ENCODE measurements at places on chromosomes 1 and 21.

DNA sequence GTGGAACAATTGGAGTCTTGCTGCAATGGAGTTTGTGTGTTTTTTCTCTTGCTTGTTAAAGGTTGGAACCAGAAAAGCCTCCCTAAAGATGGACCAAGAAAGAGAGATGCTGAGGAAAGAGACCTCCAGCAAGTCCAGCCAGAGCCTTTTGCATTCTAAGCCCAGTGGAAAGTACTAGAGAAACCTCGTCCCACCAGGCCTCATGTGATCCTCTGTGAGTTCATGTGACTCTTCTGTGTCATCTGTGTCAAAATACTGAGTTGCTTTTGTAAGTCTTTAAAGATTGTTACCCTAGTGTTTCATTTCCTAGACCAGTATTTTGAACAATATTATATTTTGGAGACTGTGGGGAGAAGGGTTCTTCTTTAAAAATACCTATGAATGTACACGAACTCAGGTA is 12.5 kb upstream of the EFHD2 start:
- DNase-seq, result no peak

- no peak for DNase-seq
Measured at GRCh38 chr1:204150702-204151551, 917 bp downstream of the ETNK2 start.

GRCh38 chr1:234607109-234608024 is 2.6 kb downstream of the IRF2BP2 start:
- no peak for DNase-seq

DNA sequence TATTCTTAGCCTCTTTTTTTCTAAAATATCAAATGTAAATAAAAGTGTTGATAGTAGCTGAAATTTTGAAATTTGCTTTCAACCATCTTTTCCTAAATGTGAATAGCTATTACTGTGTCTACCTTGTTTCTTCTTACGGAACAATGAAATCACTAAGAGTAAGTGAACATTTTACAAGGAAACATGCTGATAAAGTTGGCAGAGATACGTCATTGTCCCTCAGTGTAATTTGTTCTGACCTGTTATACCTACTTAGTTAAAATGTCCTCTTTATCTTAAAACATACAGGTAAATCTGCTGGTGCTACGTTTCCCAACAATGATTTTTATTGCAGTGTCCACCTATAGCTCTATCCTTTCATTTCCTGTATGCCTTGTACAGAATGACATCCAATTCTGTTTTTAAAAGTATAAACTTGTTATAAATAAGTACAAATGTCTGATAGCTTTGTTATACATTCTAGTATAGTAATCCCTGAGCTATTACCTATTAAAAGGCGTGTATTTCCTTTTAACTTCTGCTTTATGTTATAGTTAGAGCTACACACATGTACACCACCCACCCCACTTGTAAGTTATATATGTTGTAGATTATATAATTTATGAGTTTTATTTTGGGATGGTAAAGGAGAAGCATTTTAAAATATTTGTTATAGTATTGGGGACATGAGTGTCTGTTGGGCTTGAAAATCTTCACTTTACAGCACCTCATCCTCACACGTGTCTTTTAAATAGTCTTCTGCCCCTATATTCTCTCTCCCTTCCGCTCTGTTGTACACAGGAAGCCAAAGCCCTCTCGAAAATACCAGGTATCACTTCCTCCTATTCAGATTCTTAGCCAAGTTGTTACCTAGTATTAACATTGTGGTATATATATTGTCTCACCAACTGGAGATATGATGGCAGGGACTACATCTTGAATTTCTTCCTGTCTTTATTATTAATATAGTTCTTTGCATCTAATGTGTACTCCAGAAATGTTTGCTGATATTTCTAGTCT is 25.2 kb downstream of the LAMC1 start:
- DNase-seq, result no peak

- DNase-seq, result no peak
Measured at GRCh38 chr1:60510162-60510561, 436.6 kb upstream of the C1orf87 start.

DNA sequence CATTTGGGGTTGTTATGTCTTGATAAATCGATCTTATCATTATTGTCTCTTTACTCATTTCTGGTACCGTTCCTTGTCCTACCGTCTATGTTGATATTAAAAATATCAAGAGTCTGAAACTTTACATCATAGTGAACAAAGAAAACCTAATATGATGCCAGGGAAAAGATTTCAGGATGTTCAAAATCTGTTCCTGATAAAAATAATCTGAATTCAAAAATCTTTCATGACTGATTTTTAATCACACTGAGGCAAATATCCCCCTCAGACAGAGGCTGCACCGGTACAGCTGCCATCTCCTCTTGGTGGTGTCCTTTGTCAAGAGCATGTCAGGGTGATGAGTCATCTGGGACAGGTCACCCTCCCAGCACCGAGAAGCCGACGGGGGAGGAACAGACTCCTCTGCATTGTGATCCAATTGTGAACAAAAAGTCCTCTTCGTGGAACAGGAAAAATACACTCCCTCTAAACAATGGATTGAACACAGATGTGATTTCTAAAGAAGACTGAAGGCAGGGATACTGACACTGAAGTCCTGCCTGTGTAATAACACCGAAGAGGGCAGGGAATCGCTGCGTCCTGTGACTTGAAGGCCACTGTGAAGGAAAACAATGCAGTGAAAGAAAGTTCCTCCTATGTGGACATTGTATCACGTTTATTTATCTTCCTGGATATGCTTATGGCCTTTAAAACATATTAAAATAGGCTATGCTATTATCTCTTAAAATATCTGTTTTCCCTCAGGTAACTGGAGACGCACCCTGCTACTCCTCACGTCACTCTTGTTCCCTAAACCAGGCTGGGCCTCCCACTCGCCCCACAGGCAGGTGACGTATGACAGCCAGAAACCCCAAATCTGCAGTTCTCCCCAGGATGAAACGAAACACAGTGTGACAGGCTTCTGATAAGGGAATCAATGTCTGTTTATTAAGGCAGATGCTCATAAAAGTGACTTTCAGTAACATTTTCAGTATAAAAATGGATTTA is 4.3 kb upstream of the SPATC1L start:
- no peak for DNase-seq

DNA sequence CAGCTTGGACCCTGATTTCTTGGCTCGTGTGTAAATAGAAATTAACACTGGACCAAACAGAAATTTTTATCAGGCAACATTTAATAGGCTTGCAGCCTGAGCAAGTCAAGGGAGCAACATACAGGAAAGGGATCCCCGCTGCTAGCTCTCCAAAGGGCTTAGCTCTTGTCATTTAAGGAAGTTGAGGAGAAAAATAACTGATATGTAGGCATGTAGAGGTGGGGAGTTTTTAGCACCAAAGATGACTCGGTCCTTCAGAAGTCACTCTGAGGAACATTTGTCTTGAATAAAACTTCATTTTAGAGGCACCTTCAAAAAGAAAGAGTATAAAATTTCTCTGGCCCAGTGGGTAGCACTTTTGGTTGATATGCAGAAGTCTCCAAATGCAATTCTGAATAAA is 27.1 kb downstream of the GBP2 start:
- no peak for DNase-seq

DNA sequence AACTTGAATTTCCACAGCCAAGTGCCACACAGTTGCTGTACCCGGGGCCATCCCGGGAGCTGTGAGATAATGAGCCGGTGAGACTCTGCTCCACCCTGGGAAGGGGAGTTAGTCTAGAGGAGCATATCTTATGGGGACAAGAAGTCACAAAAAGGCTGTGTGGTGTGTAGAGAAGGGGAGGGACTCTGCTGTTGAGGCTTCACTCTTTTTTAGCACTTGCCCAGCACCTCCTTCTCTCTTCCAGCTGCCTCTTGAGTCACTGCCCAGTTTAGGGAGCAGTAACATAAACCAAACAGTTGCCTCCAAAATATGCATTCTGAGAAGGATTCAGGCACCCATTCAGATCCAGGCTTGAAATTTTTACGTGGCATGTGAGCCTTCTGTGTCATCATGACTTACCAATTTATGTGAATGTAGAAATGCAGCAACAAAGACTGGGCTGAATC is 744 bp upstream of the WDR26 start:
- DNase-seq, result no peak

GRCh38 chr21:19276665-19277064 is 873.1 kb upstream of the TMPRSS15 start:
- no peak for DNase-seq

- DNase-seq, result no peak
Measured at GRCh38 chr21:45769294-45769693, 125.8 kb downstream of the PCBP3 start.

GRCh38 chr1:67040405-67040804 is 13.5 kb downstream of the SLC35D1 start:
- no peak for DNase-seq

DNA sequence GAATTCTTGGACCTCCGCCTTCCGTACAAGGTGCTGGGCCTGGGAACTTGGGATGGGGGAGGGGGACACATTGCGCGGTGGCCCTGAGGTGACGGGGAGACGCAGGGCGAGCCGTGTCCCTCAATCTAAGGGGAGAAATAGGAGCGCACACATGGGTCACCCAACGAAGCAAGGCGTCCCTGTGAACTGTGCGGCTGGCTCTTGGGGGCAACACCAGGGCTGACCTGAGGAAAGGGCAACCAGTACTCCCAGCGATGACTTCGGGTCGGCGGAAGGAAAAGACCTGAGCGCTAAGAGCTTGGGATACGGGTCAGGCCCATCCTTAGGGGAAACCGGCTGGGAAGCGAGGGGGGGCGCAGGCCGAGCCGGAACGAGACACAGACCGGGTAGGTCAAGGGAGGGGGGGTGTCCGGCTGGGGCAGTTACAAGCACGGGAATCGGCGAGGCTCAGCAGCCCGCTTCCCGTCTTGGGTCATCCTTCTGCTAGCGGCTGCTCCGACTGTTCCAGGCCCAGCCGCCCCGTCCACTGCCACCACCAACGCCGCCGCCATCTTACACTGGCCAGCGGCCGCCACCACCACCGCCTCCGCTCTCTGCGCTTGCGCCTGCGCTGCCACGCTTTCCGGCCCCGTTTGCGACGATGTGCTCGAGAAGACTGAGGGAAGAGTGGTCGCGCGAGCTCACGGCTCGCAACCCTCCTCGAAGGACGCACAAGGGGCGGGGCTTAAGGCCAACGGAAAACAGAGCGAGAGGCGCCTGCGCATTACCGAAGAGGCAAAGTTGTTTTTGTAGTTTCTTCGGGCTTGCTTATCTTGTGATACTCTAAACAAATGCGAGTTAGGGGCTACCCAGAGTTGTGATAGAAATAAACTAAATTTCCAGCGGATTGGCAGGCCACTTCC is at the start of gene DCAF8:
TSS of gene DCAF8 (minus strand) at position 657 of the 902 bp plus-strand sequence. CDS start 18,541 bp downstream, outside the sequence.
- DNase-seq, result peak; percentile 93

- no peak for DNase-seq
Measured at GRCh38 chr1:8472668-8473067, 154.8 kb downstream of the SLC45A1 start.

GRCh38 chr21:44262338-44263056 is 800 bp upstream of the DNMT3L start:
- DNase-seq, result no peak

GRCh38 chr1:67787746-67788145 is 45.5 kb downstream of the GNG12 start:
- DNase-seq, result no peak

DNA sequence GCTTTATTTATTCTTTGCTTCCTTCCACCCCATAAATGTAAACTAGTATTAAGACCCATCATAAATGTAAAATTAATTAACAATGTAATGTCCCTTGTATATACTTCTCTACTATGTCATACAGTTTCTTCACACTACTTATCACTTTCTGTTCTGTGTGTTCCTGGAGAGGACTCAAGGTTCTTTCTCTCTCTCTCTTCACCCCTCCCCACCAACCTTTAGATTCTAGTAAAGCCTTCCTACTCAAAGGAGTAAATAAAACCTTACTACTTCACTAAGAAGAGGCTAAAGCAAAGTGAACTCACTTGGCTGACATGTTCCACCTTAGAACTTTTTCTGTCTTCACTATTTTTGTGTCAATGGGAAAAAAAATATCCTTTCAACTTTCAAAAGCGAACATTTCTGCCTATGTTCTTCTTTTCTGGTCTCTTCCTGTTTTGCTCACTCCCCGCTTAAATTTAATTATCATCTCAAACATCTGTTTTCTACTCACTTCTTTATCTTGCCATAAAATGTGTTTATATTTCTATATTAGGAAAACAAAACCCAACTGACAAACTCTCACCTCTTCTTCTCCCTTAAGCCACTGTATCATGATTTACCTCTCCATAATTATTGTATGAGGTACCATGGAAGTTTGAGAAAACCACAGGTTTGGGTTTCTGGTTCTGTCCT is 260.3 kb downstream of the DPYD start:
- no peak for DNase-seq

- DNase-seq, result no peak
Measured at GRCh38 chr1:56816909-56817308, 2.3 kb downstream of the FYB2 start.

DNA sequence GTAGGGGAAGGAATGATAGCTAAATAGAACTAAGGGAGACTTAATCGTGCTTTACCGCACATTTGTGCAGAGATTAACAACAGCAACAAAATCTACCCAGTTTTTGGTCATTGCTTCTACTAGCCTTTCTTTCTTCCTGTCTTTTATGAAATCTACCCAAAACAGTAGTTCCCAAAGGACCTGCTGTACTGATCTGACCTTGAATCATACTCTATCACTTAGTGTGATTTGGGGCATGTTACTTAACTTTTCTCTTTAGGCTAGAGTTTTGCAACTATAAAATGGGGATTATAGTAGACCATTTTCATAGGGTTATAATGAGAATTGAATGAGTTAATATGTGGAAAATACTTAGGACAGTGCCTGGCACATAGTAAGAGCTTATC is 30.5 kb upstream of the MACF1 start:
- no peak for DNase-seq

GRCh38 chr1:185541871-185542301 is 192.3 kb upstream of the HMCN1 start:
- DNase-seq, result no peak

GRCh38 chr1:25208561-25209222 is 23.6 kb downstream of the SYF2 start:
- DNase-seq, result no peak

GRCh38 chr1:151720974-151721787 is at the start of gene RIIAD1:
Gene RIIAD1 (plus strand): TSS chr1:151721522. CDS start chr1:151721537, 15 bp downstream.
- DNase-seq, result no peak

DNA sequence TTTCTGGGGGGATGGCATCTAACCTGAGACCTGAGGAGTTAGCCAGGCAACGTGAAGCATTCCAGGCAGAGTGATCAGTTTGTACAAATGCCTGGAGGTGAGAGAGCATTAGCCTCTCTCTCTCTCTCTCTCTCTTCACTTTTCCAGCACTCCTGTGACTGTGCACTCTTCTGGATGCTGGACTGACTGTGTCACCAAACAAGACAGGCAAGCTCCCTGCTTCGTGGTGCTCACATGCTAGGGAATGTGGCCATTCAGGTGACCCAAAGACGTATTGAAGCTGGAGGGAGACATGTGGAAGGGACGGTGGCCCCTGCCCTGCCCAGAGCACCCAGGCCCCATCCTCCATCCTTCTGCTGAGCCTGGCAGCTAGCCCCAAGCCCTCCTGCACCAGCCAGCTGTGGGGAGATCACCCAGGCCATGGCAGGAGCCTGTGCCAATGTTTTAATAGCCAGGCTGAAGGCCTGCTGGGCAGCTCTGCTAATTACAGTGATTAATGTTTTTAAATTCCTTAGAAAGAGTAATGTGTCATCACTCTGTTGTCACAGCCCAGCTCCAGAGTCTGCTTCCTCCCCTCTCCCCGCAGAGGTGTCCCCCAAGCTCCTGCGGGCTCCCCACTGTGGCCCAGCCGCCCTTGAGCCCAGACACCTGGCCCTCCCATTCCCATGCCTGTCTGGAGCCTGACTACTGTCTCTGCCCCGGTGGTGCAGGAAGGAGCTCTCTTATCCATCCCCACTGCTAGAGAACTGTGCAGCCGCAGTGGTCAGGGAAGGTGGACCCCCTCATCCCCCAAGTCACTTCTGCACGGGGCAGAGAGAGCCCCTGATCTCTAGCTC is 48.9 kb downstream of the UBIAD1 start:
- DNase-seq, result no peak

Measured in stimulated activated CD8-positive, alpha-beta memory T cell treated with anti-CD3 and anti-CD28 coated beads, Interleukin-7, amount 100 ng/mL, for 24 hours (primary cell).